ENCODE measurements at places on chromosomes 3 and 15. TPM values are rescaled to one million over a fixed set of nuclear protein-coding genes. Genes with fewer than 3 reads are reported as not detected.

- DNase-seq: no peak
Measured at GRCh38 chr3:23422517-23422851, 219.4 kb downstream of the UBE2E2 start.

CEMIP gene
- total RNA-seq: not detected

DNA sequence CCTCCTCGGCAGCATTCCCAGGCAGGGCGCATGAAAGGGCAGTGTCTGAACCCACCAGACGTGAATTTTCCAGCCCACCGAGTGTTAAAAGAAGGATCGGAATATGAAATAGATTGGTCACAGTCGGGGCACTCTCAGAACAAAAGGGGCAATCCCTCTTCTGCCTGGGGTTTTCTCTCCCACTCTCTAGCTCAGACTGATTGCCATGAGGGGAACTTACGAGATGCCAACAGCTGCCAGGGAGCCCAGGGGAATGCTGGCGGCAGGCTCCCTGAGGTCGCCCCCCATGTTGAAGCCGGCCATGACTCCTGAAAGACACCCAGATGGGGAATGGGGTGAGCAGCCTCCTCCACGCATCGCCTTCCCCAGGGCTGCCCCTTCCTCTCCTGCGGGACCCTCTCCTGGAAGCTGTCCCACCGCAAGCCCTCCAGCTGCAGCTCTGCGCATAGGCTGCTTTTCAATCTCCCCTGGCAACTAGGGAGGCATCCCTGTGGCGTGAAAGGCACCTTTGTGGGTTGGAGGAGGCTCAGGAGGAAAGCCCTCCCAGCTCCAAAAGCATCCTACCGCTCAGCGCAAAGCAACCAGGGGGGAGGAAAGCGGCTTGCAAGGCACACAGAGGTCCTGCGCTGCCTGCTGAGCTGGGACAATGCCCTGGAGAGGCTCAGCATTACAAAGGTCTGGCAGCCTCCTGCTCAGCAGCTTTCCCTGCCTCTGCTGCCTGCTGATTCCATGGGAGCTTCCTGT, 64.8 kb upstream of the HEG1 start:
- DNase-seq: no peak

DNA sequence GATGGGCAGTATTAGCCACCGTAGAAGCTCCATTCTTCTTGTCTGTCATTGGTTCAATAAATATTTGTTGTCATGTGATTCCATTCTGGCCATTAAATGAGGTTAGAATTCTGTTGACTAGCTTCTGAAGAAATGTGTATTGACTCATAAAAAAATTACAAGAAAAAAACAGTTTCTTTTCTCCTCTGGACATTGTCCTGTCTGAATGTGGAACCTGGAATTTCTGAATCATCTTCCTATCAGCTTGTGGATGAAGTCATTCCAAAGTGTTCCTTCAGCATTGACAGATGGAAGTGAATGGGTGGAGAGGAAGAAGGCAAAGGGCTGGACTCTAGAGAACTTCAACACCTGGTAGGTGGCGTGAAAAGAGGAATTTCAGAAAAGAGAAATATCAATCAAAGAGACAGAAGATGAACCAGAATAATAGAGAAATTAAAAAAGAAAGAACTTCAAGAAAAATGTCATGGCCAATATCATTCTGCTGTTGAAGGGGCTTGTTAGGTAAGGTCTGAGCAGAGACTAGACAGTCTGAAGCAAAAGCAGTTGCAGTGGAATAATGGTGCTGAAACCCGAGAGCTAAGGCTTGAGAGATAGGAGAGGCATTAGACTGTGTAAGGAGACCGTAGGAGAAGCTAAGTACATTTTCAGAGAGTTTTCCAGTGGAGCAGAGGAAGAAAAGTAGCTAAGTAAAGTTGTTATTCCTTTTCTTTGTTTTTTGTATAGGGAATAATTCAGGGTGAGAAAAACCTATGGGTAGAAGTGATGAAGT, 806.6 kb downstream of the SQOR start:
- DNase-seq: no peak

GOLGA8S gene
- total RNA-seq: not detected

ADGRG7 gene
- not detected for total RNA-seq

PLA1A gene
- total RNA-seq: 0.19 TPM

LHFPL4 gene
- not detected for total RNA-seq

DNA sequence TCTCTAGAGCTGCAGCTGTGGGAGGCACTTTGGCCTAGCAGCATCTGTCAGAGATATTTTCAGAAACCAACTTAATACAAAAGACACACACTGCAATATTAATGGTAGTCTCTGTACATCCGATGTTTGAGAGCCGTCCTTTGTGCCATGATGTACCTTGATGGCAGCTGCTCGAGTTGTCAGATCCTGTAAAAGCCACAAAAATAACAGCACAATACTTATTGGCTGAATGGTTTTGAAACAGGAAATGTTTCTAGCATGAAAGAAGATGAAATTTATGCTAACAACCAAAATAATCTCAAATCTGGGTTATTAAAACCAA, 445.5 kb upstream of the TBL1XR1 start:
- peak; percentile 7 for DNase-seq

DNA sequence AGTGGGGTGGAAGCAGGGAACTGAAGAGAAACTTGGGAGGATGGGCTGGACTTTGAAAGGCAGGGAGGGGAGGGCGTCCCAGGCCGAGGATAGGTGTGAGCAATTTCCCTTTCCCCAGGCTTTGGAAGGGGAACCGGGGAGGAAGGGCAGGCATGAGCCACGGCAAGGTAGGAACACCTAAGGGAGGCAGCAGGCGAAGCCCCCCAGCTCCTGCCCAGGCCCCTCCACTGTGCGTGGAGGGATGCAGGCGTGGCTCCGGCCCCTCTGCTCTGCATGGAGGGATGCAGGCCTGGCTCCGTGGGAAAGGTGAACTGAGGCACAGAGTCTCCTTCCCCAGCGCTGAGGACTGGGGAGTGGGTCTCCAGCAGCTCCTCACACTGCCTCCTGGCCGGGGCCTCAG, 236.4 kb downstream of the XXYLT1 start:
- no peak for DNase-seq

GRCh38 chr3:16801223-16801622, 83.5 kb upstream of the PLCL2 start:
- DNase-seq: no peak

DNA sequence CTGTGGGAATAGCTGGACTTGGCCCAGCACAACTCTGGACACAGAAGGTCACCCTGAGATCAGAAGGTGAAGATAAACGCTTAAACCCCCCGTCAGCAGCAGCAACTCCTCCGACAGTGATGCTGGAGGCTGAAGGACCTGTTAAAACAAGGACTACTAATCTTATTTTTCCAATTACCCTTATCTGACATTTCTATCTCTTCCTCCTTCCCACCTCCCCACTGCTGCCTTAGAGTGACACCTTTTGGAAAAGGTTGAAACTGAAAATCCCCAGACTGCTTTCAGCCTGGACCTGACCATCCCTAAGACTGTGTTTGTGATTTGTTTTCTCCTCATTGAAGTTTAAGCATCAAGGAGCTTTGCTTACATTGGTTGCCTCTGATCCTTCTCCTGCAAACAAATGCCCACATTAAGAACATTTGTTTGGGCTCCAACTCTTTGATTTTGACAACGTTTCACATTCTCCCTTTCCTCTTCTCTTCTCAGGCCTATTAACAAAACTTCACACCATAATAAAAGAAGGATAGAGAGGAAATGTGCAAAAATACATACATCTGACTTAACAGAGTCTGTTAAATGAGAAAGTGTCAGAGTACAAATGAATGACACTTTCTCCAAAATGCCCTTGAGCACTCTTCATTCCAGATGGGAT, 410.6 kb upstream of the WNT5A start:
- DNase-seq: no peak

DNA sequence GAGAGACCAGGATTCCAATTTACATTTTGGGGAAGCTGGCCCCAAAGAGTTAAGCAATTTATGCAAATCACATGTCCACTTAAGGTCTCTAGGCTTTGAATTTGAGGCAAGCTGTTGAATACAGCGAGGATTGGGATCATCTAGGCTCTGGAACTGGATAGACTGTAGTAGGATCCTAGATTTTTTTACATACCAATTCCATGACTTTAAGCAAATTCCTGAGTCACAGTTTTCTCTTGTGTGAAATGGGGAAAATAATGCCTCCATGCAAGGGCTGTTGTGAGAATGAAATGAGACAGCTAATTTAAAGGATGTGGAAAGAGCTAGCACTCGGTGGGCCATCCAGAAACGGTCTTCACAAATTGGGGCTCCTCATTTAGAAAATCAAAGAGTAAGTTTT, 103.4 kb downstream of the MINAR1 start:
- no peak for DNase-seq

GRCh38 chr3:149085828-149086231, 503 bp downstream of the HLTF start:
- DNase-seq: peak; percentile 36

BFSP2 gene
- not detected for total RNA-seq
